Fibroblast of skin of scalp (primary cell): ENCODE measurements at places on chromosomes 7 and 10.

GRCh38 chr10:97059006-97059871, 126.5 kb downstream of the SLIT1 start:
- DNase-seq, result no peak

DNA sequence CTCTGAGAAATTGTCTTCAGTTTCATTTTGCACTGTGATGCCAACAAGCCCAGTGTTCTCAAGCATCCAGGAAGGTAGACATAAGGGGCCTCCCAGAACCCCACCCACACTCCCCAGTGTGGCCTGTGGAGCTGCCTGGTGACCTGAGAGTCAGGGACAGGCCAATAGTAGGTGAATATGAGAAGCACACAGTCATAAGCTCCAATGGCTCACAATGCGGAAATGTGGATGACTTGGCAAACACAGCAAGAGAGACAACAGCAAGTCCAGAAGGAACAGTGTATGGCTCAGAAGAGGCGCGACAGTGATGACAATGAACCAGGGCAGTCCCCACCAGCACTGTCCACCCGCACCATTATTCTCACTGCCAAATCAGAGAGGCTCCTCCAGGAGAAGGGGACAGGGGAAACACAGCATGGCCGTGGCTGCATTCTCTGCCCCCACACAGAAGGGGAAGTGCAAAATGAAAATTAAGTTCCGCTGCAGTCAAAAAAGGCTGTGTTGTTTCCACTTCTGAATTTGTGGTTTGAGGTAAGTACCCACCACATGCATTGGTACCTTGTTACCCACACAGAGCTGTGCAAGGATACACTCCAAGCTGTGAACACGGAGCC, 419.8 kb downstream of the GRID1 start:
- DNase-seq, result no peak

- peak; percentile 92 for DNase-seq
These were observed 178.2 kb downstream of the DIP2C start for GRCh38 chr10:511101-511848.

DNA sequence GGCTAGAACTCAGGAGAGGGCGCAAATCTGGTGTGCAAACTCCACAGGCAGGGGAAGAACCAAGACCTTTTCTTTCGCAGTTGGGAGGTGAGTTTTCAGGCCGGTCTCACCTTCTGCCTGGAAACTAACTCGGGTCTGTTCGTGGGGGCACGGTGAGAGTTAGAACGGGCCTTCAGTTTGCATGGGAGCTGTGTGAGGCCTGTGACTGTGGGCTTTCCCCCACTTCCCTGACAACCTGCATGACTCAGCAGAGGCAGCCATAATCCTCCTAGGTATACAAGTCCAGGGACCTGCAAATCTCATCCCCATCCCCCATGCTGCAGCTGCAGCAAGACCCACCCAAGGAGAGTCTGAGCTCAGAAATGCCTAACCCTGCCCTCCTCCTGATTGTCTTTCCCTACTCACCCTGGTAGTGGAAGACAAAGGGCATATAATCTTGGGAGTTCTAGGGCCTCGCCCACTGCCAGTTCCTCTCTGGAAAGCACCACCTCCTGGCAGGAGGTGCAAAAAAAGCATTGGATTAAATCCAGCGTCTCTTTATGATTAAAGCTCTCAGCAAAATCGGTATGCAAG, 194.9 kb upstream of the ETV1 start:
- DNase-seq, result no peak

DNA sequence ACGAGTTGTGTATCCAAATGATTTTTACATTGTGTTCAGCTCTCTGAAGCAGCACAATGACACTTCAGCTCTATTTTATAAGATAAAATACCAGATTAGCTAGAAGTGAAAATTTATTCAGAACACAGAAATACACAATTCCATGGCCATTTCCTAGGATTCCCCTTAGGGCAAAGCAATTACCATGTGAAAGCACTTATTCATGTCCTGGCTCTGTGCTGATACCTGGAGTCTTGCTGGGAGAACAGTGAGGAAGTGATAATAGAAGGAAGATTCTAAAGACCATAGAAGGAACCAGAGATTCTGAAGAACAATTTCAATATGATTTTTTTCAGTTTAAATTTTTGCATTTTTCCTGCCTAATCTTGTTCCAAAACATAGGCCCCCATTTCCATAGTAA, 657.4 kb upstream of the ZWINT start:
- no peak for DNase-seq

DNA sequence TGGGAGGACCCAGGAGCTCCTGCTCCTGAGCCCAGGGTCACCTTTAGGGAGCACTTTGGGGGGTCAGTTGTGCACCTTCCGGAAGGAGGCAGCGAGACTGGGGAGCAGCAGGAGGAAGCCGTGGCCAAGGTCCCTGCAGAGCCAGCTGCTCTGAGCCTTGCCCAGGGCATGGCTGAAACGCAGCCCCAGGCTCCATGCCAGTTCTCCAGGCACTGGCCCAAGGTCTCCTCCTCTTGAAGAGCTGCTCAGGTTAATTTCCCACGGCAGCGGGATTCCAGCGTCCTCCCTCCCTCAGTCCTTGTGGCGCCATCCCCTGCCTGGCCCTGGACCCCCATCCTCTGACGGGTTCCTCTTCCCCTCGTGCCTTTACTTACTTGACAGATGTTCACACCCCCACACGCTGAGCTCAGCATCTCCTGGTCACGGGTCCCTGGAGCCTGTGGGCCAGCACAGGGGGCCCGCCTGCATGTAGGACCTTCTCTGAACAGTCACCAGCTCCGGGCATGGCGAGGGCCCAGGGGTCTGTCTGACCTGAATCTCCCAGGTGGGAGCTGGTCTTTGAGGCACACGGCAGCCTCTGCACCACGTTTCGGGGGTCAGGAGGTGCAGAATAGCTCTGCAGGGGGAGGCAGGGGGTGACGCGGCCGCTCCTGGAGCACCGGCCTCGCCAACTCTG, 16.7 kb upstream of the CFAP46 start:
- no peak for DNase-seq

DNA sequence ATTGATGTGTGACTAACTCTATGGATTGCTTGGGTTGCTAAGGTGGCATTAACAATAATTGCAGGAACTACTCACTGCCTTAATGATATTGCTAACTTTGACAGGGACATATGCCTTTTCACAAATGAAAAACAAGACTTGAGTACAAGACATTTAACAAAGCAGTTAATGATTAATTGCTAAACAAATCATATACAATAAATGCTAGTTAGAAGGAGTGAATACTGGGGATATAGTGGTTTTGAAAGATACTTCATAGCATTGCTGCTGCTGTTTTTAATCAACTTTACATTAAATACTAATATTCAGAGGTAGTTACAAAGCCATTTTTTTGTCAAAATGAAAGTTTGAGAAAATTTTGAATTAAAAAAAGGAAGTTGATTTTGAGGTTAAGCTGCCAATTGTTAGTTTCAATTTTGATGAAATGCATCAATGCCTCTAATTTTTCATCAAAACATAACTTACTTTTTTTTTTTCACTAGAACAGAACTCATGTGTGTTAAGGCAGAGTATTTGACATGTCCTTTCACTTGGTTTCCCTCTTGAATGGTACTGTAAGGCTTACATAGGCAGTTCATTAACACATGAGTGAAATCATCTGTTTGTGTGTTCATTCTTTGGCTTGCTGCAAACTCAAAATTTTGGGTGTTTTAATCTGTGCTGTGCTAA, 106.2 kb upstream of the SEMA3D start:
- DNase-seq, result no peak

GRCh38 chr10:60009710-60010383, 103.5 kb upstream of the CCDC6 start:
- DNase-seq, result no peak

DNA sequence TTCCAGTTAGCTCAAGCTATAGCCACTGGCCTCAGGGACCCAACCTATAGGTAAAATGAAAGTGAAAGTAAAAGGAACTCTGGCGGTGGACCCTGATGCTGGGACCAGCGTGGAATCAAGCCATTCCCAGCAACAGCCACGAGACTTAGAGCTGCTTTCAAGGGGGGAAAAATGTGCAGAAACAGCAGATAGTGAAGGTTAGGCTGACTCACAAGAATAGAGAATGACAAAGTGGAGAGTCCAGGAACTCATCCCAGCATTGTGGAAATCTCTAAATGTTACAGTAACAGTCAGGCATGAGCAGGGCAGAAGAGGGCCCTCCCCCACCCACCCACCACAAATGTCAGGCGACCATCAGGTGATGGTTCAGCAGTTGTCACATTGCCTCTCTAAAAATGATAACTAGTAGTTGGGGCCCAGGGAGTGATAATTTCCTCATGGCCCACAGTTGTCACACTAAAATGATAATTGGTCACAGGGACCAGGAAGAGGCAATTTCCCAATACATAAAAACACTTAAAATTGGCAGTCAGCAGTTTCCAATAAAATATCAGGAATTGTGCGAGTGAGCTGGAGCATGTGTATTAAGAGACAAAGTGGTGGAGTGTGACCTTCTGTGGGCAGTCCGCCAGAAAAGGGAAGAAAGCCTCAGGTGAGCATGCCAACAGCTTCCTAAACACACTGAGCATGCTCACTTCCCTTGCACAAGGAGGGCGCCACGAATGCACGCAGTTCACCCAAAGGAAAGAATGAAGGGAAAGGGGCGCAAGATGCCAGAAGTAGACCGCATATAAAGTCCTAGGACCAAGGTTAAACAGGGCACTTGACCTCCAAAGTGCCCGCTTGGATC, 129.8 kb upstream of the PPP1R3A start:
- DNase-seq, result peak; percentile 17

DNA sequence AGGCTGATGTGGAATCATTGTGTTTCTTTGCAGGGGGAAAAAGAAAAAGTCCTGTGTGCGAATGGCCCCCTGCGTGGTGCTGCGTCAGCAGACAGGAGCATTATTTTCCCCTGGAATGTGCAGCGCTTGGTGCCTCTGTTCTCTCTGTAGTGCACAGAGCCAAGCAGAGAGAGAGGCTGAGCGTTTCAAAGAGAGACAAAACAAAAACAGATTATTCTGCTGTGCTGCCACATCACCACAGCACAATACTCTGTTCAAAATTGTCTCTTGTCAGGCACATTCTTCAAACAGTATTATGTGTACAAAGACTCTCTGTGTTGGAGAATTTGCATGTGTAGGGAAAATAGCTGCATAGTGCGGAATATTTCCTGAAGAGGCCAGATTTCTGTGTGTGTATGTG, 609.0 kb downstream of the SDK1 start:
- DNase-seq, result peak; percentile 38

GRCh38 chr7:23211589-23211988, 29.7 kb downstream of the NUP42 start:
- no peak for DNase-seq

- DNase-seq, result no peak
These were observed 32.6 kb downstream of the IKZF1 start for GRCh38 chr7:50336894-50337703.

DNA sequence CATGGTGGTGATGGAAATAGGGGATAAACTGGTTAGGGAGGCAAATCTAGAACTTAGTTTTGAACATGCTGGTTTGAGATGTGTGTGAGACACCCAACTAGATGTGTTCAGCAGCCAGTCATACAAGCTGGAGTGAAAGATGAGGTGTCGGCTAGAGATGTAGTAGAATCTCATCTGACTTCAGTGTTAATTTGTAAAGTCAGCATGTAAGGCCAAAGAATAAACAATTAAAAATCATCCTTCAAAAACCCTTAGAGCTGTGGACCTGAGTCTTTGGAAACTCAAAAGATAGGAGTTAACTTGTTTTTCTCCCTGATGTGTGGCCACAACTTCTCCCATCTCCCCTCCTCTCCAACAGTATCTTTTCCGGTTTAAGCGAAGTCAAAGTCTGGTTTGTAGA, 22.8 kb upstream of the AGK start:
- DNase-seq, result no peak

- no peak for DNase-seq
These were observed 47.6 kb downstream of the GTF2IRD1 start for GRCh38 chr7:74501298-74501697.

DNA sequence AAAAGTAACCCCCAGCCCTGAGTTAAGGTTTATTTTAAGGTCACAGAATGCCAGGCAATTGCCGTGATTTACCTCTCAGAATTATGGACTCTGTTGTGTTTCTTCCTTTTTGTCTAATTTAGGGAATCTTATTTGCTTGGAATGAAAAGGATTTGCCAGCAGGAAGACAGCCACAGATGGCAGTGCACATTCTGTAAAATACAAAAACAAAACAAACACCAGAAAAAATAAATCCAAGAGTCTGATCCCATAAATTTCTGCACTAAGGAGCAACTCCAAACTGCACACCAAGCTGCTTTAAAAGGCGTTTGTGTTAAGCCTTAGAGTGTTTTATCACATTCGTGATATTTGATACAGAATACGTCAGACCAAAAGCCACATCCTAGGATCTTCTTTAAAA, 199.0 kb upstream of the C7orf33 start:
- DNase-seq, result no peak

- no peak for DNase-seq
These were observed 179.9 kb upstream of the CXCL12 start for GRCh38 chr10:44564790-44565189.

- no peak for DNase-seq
These were observed 400.5 kb downstream of the IPMK start for GRCh38 chr10:57867241-57867640.

GRCh38 chr7:129604713-129605437, 6.6 kb upstream of the NRF1 start:
- DNase-seq, result no peak

- DNase-seq, result no peak
These were observed 438 bp downstream of the ARID5B start for GRCh38 chr10:61901829-61902444.

- DNase-seq, result no peak
These were observed 65.4 kb downstream of the TRUB1 start for GRCh38 chr10:115003396-115003795.

- peak; percentile 61 for DNase-seq
These were observed 36.3 kb downstream of the MET start for GRCh38 chr7:116708248-116708647.

- no peak for DNase-seq
These were observed 18.2 kb upstream of the C10orf105 start for GRCh38 chr10:71737834-71738197.

- no peak for DNase-seq
These were observed 111.0 kb upstream of the KMT2E start for GRCh38 chr7:104903044-104903443.
